ENCODE measurements at places on chromosomes 4 and X. TPM values are rescaled to one million over a fixed set of nuclear protein-coding genes. Genes with fewer than 3 reads are reported as not detected.

GRCh38 chr4:66572949-66573348, 902.7 kb upstream of the EPHA5 start:
- no peak for DNase-seq

Gene FRG2
- total RNA-seq = not detected

Gene HPSE
- 3.0 TPM for total RNA-seq

DNA sequence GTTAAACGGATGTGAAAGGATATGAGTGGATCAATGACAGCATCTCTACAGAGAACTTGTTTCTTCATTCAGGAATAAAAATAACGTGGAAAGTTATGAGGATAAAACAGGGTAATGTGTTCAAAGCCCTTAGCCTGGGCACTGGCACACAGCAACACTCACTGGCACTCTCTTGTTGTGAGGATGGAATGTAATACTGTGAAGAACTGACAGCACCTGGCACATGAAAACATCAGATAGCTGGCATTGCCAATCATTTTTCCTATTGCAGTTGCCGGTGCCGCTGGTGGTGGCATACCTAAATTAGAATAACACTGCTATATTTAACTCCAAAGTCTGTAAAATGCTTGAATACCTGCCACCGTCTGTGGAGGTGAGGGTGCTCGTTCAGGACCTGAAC, 1061.2 kb downstream of the DMD start:
- no peak for DNase-seq

DNA sequence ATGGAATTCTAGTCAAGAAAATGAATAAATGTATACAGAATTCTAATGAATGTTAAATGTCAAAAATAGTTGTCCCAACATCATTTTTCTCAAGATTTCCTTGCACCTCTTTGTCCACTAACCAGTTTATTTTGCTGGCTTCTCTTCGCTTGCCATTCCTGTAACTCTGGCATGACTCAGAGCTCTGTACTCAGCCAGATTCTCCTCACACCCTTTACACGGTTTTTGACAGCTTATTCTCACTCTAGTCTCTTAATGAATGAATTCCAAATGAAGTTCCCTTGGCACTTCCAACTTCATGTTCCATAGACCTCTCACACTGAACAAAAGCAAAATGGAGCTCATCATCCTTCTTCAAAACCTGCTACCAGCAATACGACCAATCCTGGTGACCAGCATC, 419.3 kb upstream of the SLIT2 start:
- no peak for DNase-seq

DNA sequence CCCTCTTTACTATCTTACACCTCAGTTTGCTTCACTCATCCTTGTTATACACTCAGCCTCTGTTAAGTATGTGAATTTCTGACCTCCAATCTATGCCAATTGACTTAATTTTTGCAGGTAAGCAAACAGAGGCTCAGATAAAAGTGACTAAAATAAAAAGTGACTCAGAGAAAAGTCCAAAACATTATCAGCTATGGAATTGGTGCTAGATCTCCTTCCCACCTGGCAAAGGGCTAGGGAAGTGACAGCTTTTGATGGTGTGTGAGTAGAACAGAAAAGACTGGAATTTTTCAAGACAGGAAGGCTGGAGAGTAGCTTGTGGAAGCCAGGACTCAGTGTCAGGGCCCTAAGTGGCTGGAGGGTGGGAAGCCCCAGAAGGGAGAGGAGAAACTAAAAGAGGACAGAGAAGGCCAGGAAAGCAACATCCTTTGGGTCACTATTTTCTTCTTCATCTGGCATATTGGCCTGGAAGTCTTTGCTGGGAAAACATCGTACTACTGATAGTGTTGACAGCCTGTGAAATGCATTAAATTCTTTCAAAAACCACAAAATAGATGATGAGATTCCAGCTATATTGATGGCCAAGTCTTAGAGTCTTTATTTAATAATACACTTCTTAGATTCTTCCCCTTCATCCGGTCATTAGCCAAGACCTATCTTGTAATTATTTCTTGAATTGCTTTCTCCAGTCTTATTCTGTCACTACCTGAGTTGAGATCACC, 392.8 kb downstream of the RAPGEF2 start:
- DNase-seq = no peak

Gene S100G
- total RNA-seq = not detected

Gene FAT4
- total RNA-seq = 6.1 TPM

Gene TNIP3
- total RNA-seq = not detected

Gene CENPVL2
- 5.2 TPM for total RNA-seq

Gene RBM46
- 22.9 TPM for total RNA-seq

Gene BANK1
- 0.87 TPM for total RNA-seq

- DNase-seq = no peak
Observed at GRCh38 chr4:53026233-53026632, 164.1 kb downstream of the RASL11B start.

Gene P2RY4
- total RNA-seq = not detected

DNA sequence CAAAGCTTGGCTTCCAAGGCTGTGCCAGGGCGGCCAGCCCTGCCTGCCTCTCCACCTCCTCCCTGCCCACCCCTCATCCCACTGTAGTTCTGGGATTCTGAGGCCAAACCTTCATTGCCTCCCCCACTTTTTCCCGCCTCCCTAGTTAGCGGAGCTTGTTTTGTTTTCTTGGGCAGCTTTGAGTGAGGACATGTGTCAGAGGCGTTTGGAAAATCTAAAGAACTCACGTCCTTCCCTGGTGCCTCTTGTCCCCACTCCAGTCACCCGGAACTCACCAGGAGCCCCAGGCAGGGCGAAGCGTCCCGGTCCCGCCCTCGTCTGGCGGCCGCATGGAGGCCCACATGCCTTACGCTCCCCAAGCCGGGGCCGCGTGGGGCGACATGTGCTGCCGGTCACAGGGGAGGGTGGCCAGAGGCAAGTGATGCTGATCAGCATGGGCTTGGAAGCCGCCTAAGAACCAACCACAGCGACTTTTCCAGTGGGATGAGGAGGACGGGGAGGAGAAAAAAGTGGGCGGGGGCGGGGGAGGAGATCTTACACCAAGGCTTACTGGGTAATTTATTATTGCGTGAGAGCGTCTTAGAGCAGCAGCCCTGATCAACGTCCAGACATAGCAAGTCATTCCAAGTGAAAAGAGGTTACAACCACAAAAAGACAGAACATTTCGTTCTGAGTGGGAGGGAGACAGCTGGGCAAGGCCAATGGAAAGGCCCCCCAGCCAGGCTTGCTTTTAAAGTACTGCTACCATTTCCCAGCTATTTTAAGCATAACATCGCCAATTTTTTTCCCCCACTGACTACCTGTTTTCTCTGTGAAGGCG, 48.5 kb downstream of the PRPS1 start:
- no peak for DNase-seq

- DNase-seq = peak; percentile 87
Observed at GRCh38 chr4:186726426-186727168, 2.9 kb upstream of the FAT1 start.
